ENCODE measurements at places on chromosomes 11 and 22. TPM values are rescaled to one million over a fixed set of nuclear protein-coding genes. Genes with fewer than 3 reads are reported as not detected.

POU2AF3 gene
- not detected for total RNA-seq

ACCS gene
- 5.7 TPM for total RNA-seq

DNA sequence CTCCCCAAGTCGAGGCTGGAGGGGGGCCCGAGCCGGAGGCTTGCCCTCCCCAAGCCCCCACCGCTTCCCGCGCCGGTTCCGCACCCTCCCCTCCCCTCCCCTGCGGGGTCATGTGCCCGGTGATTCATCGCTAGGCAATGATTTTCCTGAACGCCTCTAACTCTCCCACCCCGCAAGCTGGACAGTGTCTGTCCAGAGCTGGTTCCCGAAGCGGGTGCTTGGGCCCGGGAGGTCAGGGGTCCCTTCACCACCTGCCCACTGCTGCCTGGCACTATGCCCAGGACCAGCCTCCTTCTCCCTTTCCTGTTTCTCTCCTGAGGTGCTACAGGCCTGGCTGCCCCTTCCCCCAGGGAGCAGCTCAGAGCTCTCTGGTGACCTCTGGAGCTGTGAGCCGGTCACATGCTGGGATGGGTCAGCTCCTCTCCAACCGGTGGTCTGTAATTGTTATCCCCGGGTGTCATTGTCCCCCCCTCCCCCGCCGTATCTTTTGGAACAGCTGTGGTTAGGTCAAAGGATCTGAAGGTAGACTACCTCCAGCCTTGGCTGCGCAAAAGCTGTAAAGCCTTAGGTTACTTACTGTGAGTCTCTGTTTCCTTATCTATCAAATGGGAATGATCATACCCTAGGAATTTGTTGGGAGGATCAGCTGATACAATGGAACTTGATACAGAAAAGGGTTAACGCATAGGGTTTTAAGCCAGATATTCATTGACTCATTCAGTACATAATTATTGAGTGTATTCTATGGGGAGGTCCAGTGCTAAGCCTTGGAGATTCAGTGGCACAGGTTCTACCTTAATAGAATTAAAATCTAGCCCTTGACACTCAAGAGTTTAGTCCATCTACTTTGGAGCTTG, 753 bp downstream of the STX3 start:
- ATAC-seq = peak; percentile 33

GRCh38 chr11:27444801-27445215, 27.8 kb downstream of the LGR4 start:
- ATAC-seq = no peak

- ATAC-seq = no peak
These were observed 103.8 kb downstream of the FAM168A start for GRCh38 chr11:73493956-73494598.

DNA sequence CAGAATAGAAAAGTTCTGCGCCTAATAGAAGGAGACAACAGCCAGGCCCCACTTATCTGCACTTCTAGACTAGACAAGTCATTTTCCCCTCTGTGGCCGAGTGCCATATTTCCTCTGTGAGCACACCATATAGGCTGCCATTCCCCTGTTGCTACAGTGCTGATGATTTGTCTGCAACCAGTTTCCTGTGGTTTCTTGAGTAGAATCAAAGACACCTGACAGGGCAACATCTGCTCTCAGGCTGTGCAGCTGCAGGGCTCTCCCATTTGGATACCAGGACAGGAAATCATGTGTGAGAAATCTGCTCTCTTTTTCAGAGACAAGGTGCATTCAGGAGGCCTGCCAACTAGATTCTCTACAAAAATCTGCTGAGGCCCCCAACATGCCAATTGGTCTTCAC, 879.3 kb downstream of the DLG2 start:
- no peak for ATAC-seq

DNA sequence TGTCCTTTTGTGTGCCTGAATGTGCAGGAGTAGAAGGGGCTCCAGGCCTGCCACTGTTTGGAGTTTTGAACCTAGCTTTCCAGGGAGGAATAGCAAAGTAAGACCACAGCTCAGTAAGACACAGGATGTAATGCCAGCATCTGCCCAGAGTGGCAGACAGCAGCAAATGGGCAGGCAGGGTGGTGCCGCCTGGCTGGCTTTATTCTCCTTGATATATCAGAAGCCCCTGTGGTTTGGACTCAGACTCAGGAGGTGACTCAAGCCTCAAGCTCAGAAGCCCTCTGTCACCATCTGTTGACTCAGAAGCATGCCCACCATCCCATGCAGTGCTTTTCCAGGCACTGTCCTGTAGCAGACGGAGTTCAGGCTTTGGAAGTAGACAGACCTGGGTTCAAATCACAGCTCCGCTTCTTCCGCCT, 72.7 kb upstream of the TTC12 start:
- no peak for ATAC-seq

DNA sequence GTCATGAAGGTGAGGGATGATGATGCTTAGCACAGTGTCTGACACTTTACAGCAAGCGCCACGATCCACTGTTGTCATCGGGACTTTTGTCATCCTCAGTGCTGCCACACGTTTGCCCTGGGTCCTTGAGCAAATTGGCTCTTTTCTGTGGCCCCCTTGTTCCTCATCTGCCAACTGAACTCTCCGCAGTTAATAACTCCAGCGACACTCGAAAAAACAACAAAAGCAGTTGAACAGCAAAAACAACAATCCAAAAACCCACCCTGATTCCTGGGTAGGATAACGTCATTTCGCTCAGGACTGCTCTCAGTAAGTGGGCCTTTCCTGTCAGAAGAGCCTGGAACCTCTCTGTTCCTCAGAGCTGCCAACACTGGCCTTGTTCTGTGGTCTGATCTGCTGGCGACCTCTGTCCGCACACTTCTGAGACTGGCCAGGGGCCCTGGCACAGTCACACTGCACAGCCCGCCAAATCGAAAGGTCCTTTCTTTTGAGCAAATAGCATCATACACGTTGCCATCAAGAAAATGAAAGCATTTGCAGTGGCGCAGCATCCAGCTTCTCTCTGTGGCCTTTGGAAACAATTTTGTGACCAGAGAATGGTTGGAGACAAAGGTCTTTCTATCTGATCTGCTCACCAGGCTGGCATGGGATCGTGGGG, 79.9 kb upstream of the SYT13 start:
- no peak for ATAC-seq

DNA sequence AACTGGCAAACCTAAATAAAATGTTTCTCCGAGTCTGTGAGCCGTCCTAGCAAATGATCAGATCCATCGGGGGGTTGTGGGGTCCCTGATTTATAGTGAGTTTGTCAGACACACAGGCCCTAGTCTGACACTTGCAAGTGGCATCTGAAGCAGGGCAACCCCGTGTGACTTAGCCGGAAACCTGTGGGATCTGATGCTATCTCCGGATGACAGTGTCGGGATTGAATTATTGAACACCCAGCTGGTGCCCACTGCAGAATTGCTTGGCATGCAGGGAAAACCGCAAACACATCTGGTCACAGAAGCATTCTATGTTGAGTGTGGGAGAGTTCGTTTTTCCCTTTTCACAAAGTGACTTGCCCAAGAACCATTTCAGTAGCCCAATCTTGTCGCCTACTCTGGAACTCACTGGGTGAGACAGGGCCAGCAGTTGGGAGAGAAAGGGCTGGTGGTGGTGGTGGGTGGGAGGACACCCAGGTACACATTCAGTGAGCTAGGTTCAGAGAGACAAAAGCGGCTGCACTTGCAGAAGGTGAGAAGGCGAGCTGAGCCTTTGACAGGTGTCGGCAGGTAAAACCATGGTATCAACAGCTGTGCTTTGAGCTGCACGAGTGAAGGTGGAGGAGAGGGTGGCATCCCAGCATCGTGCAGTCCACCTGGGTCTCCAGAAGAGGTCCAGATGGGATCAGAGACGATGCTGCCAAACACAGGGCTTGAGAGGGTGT, 33.7 kb upstream of the B3GAT1 start:
- ATAC-seq = no peak

PLAAT2 gene
- total RNA-seq = not detected

GRCh38 chr11:56750190-56750589, 1.7 kb upstream of the OR9G4 start:
- ATAC-seq = no peak

CYTH4 gene
- total RNA-seq = 53.7 TPM

DNA sequence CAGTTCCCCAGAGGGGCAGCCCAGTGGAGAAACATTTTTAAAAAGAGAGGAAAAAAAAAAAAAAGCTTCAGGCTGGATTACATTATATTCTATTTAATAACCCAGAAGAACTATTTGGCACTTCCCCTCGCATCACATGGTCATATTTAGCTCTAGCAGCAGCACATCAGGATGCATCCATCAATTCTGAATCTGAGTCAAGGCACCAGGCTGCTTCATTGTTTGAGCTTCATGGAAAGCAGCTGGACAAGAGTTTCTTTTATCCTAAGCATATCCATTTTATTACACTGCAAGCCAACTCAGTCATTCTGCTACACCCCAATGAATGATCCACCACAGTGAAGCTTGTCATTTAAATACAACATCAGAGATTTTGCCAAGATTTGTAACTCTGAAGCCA, 10.0 kb downstream of the SPTY2D1 start:
- ATAC-seq = no peak

DNA sequence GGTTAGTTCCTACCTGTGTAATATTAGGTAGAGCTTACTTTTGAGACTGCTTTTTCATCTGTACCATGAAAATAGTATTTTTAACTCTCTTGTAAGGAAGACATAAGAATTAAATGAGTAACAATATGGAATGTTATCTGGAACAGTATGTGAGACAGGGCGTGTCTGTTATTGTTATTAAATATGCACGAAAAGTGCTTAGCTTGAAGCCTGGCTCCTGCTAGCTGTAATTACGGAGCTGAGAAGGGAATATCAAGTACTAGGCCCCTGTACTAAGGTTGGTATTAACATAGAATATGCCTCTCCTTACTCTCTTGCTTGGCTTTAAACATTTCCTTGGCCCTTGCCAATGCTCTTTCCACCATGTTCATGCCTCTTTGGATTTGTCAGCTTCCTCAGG, 194.0 kb downstream of the FAM76B start:
- ATAC-seq = no peak

- ATAC-seq = no peak
These were observed 576.3 kb downstream of the BRD1 start for GRCh38 chr22:49251371-49251770.

- ATAC-seq = no peak
These were observed 18.1 kb downstream of the TMPRSS13 start for GRCh38 chr11:117910941-117911655.

IFITM1 gene
- 95.7 TPM for total RNA-seq

GRCh38 chr22:45528046-45528445, 25.4 kb downstream of the FBLN1 start:
- ATAC-seq = no peak
